Left renal cortex interstitium (tissue), 4 donors: ENCODE measurements at places on chromosomes 6 and 20. TPM values are rescaled to one million over a fixed set of nuclear protein-coding genes. Genes with fewer than 3 reads are reported as not detected.

Gene NKX2-4
- polyA plus RNA-seq: not detected

Gene SIRPD
- polyA plus RNA-seq: not detected

Gene DDAH2
- 243 TPM for polyA plus RNA-seq

Gene SLC17A1
- polyA plus RNA-seq: 30.1 TPM

Gene GLP1R
- 0.71 TPM for polyA plus RNA-seq

Gene F13A1
- polyA plus RNA-seq: 11.4 TPM

Gene ANKRD66
- polyA plus RNA-seq: not detected

Gene WFDC11
- polyA plus RNA-seq: 0.27 TPM

Gene GABRR1
- polyA plus RNA-seq: 1.6 TPM

Gene GPR63
- 2.9 TPM for polyA plus RNA-seq
